ENCODE measurements at places on chromosomes 1 and 21. TPM values are rescaled to one million over a fixed set of nuclear protein-coding genes. Genes with fewer than 3 reads are reported as not detected.

DPT gene
- total RNA-seq, result not detected

KCNJ9 gene
- not detected for total RNA-seq

IL12RB2 gene
- 0.48 TPM for total RNA-seq

NDUFV3 gene
- 45.7 TPM for total RNA-seq

DISC1 gene
- 12.8 TPM for total RNA-seq

GRHL3 gene
- total RNA-seq, result not detected

SH3BGR gene
- 0.42 TPM for total RNA-seq

DNA sequence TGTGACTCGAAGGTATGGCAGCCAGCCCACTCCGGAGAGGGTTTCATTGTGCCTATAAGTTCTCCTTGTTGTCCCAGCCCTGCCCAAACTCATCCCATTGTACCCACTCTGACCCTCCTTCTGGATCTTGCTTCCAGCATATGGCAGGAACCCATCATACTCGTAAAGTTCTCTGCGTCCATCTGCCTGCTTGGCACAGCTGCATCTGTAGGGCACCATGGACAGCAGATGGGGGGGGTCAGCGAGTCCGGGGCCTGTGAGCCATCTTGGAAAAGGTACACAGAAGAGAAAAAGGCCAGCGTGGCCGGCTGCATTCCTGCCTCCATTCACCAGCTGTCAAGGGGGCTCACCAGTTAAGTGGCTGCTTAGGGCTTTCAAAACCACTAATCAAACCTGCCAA is 94.9 kb upstream of the IGSF21 start:
- no peak overlapping the region for H3K4me3 ChIP-seq
- H3K4me1 ChIP-seq, result no peaks in the 10 kb centered on the region
- no peak for DNase-seq
- H3K27ac ChIP-seq, result no peak overlapping the region
- H3K27me3 ChIP-seq, result no peaks in the 10 kb centered on the region
- H3K36me3 ChIP-seq, result no peaks in the 10 kb centered on the region

GRCh38 chr1:49086327-49086726 is 309.6 kb upstream of the BEND5 start:
- DNase-seq, result no peak
- no peak overlapping the region for H3K27ac ChIP-seq
- H3K4me1 ChIP-seq, result no peaks in the 10 kb centered on the region

GRCh38 chr1:40868051-40868723 is 6.0 kb upstream of the CITED4 start:
- H3K27me3 ChIP-seq, result no peaks in the 10 kb centered on the region
- H3K36me3 ChIP-seq, result no peaks in the 10 kb centered on the region
- peaks cover 12% of the 10 kb centered on the region for H3K4me1 ChIP-seq
- peak overlapping the region; percentile 32 for H3K27ac ChIP-seq

GRCh38 chr21:38179511-38179910 is 77.3 kb upstream of the KCNJ15 start:
- H3K4me1 ChIP-seq, result no peaks in the 10 kb centered on the region
- no peaks in the 10 kb centered on the region for H3K36me3 ChIP-seq
- no peak overlapping the region for H3K4me3 ChIP-seq
- no peak overlapping the region for H3K27ac ChIP-seq

GRCh38 chr1:18922848-18923755 is 20.7 kb upstream of the ALDH4A1 start:
- H3K4me3 ChIP-seq, result no peak overlapping the region
- H3K27me3 ChIP-seq, result no peaks in the 10 kb centered on the region
- no peak for DNase-seq
- peak overlapping the region; percentile 75 for H3K27ac ChIP-seq

DNA sequence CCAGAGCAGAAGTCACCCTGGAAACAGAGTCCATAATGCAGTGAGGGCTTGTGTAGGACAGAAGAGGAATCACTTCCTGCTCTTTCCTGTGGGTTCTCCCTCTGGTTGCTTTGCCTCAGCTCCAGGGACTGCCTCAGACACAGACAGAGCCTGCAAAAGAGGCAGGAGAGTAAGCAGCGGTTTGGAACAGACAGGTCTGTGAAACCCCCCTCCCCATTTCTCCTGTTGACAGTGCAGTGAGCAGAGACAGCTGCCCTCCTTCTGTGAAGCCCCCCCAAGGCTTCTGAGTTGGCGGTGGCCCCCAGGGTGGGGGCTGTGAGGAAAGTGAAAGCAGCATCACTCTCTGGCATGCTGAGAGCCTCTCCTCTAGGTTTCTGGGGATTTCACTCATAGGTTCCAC is 53.0 kb downstream of the MAB21L3 start:
- H3K4me1 ChIP-seq, result no peaks in the 10 kb centered on the region
- no peak for DNase-seq
- H3K36me3 ChIP-seq, result no peaks in the 10 kb centered on the region
- peaks cover 4% of the 10 kb centered on the region for H3K27me3 ChIP-seq
- no peak overlapping the region for H3K4me3 ChIP-seq

DNA sequence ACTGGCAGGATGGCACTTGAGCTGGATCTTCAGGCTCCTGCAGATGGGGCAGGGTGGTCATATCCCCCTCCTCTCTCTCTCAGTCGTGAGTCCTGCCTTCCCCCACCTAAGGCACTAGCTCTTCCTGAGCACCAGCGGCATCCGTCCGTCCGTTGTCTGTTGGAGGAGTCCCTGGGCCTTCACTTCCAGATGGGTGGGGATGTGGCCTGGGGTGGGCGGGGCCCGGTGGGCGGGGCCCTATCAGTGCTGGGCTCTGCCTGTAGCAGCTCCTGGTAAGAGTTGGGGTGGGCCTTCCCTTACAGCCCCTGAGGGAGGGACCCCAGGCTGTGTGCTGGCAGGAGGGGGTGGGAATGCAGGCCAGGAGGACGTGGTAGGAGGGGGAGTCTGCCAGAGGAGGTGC is 10.3 kb downstream of the LDLRAD2 start:
- peaks cover 60% of the 10 kb centered on the region for H3K36me3 ChIP-seq
- no peak for DNase-seq
- H3K27me3 ChIP-seq, result no peaks in the 10 kb centered on the region
- no peak overlapping the region for H3K27ac ChIP-seq
- H3K4me3 ChIP-seq, result no peak overlapping the region

DNA sequence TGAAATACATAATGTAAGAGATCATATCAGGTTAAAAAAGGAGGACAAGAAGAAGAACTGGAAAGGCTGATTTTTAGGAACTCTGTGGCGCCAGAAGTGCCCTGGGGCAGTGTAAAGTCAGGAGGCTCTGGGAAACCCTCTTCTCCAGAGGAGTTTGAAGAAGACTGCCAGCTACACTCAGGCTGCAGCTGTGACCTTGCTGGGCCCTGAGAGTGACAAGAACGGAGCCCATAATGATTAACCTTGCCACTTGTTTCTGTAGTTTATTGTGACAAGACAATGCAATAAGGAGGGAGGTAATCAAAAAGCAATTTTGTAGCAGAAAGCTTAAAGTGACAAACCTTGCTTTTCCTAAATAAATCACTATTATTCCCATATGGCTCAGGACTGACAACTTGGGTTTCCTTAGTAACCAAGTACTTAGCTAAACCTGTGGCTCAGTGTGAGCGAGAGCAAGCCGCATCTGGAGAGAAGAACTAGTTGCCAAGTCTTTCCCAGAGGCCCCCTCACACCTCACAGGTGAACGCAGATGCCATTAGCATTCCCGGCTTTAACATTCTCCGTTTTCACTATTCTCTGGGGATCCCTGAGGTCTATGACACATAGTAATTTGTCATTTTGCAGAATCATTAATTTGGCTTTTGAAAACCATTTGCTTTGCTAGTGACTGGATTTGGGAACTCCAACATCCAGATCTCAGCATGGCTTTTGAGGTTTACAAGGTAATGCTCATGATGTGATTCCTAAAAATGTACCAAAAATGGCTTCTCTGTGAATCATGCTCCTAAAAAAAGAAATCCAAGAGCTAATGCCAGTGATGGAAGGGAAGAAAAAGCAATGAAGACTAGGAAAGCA is 115.9 kb downstream of the OMA1 start:
- H3K27me3 ChIP-seq, result no peaks in the 10 kb centered on the region
- no peak overlapping the region for H3K4me3 ChIP-seq
- no peak overlapping the region for H3K27ac ChIP-seq
- H3K36me3 ChIP-seq, result no peaks in the 10 kb centered on the region

GRCh38 chr1:155202731-155203515 is 4.8 kb downstream of the THBS3 start:
- H3K4me1 ChIP-seq, result peaks cover 10% of the 10 kb centered on the region
- no peak overlapping the region for H3K4me3 ChIP-seq
- DNase-seq, result no peak
- no peak overlapping the region for H3K27ac ChIP-seq
- no peaks in the 10 kb centered on the region for H3K27me3 ChIP-seq

- no peaks in the 10 kb centered on the region for H3K36me3 ChIP-seq
- H3K4me1 ChIP-seq, result no peaks in the 10 kb centered on the region
- no peak for DNase-seq
Observed at GRCh38 chr1:216462066-216462775, 39.0 kb upstream of the USH2A start.

DNA sequence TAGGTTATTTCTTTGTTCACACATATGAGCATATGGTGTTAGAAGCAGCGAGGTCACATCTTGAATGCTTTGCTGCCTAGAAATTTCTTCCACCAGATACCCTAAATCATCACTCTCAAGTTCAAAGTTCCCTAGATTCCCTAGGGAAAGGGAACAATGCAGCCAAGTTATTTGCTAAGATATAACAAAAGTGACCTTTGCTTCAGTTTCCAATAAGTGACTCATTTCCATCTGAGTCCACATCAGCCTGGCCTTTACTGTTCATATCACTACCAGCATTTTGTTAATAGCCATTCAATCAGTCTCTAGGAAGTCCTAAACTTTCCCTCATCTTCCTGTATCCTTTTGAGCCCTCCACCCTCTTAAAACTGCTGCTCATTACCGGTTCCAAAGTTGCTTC is 1502.5 kb downstream of the KCNT2 start:
- H3K27ac ChIP-seq, result no peak overlapping the region
- no peaks in the 10 kb centered on the region for H3K36me3 ChIP-seq
- H3K4me1 ChIP-seq, result no peaks in the 10 kb centered on the region
- DNase-seq, result no peak
- H3K4me3 ChIP-seq, result no peak overlapping the region
- H3K27me3 ChIP-seq, result no peaks in the 10 kb centered on the region

DNA sequence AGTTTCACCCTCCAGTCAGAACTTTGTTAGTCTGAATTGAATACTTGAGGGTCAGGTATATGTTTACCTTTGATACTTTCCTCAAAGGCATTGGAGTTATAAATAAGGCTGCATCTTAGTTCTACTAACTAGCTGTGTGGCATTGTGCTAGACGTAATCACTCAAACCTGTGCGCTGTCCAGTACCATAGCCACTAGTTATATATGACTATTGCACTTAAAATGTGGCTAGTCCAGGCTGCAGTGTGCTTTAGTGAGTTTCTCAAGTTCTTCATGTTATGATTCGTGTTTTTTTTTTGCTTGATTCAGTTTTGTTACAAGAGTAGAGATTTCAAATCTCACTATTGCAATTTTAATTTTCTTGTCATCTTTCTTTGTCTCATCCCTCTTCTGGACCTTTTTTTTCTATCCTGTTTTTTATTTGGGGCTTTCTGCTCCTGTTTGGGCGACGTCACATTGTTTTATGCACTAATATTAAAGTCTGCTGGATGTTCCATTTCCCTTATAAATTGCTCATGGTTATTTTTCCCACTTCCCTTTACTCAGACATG is 5.7 kb downstream of the MAN1A2 start:
- H3K27ac ChIP-seq, result no peak overlapping the region
- peaks cover 20% of the 10 kb centered on the region for H3K4me1 ChIP-seq
- H3K27me3 ChIP-seq, result no peaks in the 10 kb centered on the region

GRCh38 chr1:110218137-110218536 is 8.0 kb downstream of the KCNC4 start:
- DNase-seq, result no peak
- H3K4me3 ChIP-seq, result no peak overlapping the region
- no peaks in the 10 kb centered on the region for H3K27me3 ChIP-seq
- no peaks in the 10 kb centered on the region for H3K36me3 ChIP-seq
- no peaks in the 10 kb centered on the region for H3K4me1 ChIP-seq
- no peak overlapping the region for H3K27ac ChIP-seq

DNA sequence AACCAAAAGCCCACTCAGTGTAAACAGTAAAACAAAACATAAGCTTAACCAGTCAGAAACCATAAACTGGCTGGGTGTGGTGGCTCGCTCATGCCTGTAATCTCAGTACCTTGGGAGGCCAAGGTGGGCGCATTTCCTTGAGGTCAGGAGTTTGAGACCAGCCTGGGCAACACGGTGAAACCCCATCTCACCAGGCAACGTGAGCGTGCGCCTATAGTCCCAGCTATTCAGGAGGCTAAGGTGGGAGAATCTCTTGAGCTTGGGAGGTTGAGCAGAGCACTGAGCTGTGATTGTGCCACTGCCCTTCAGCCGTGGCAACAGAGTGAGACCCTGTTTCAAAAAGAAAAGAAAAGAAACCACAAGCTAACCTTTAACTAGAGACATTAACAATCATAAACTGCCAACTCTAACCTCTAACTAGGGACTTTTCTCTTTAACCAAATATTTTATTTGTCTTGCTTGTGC is 13.1 kb upstream of the PRRC2C start:
- peaks cover 10% of the 10 kb centered on the region for H3K4me1 ChIP-seq
- H3K27ac ChIP-seq, result no peak overlapping the region
- no peaks in the 10 kb centered on the region for H3K36me3 ChIP-seq
- DNase-seq, result no peak

- no peak for DNase-seq
- H3K27ac ChIP-seq, result no peak overlapping the region
- H3K27me3 ChIP-seq, result no peaks in the 10 kb centered on the region
- no peak overlapping the region for H3K4me3 ChIP-seq
- no peaks in the 10 kb centered on the region for H3K4me1 ChIP-seq
Observed at GRCh38 chr1:182169203-182169602, 107.7 kb upstream of the ZNF648 start.

GRCh38 chr1:113984710-113985109 is 5.4 kb downstream of the OLFML3 start:
- DNase-seq, result peak; percentile 74
- no peaks in the 10 kb centered on the region for H3K27me3 ChIP-seq
- no peak overlapping the region for H3K27ac ChIP-seq
- no peak overlapping the region for H3K4me3 ChIP-seq
- peaks cover 16% of the 10 kb centered on the region for H3K4me1 ChIP-seq

DNA sequence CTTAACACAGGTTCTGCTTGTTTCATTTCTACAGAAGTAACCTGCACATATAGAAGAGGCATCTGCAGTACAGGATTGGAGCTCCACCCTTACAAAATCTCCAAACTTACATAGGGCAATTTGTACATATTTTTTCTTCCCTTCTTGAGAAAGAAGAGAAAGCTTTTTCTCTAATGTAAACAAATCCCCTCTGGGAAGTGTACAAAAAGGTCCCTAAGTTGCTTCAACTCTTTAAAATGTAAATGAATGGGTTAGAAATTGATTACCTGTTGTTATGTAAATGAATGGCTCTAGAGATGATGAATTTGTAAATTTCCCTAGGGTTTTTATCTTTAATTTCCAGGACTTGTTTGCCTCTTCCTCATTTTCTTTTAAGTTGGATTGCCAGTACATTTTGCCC is 1183.7 kb downstream of the MRPL39 start:
- no peaks in the 10 kb centered on the region for H3K27me3 ChIP-seq
- H3K4me3 ChIP-seq, result no peak overlapping the region
- DNase-seq, result no peak
- no peak overlapping the region for H3K27ac ChIP-seq
- H3K36me3 ChIP-seq, result no peaks in the 10 kb centered on the region
- no peaks in the 10 kb centered on the region for H3K4me1 ChIP-seq
